Mononuclear cell (primary cell): ENCODE measurements at places on chromosomes 1 and 21. TPM values are rescaled to one million over a fixed set of nuclear protein-coding genes. Genes with fewer than 3 reads are reported as not detected.

Gene LRIG2
- total RNA-seq, result 14.3 TPM

Gene PLEKHG5
- 2.1 TPM for total RNA-seq

Gene AGBL4
- total RNA-seq, result 0.10 TPM

Gene TSPEAR
- not detected for total RNA-seq

Gene SLAMF7
- 12.9 TPM for total RNA-seq

Gene ALG14
- 0.21 TPM for total RNA-seq

Gene PRAMEF25
- not detected for total RNA-seq

Gene CNR2
- total RNA-seq, result 3.3 TPM

Gene TLCD4
- 0.21 TPM for total RNA-seq
